ENCODE measurements at places on chromosomes 6 and 20. TPM values are rescaled to one million over a fixed set of nuclear protein-coding genes. Genes with fewer than 3 reads are reported as not detected.

DNA sequence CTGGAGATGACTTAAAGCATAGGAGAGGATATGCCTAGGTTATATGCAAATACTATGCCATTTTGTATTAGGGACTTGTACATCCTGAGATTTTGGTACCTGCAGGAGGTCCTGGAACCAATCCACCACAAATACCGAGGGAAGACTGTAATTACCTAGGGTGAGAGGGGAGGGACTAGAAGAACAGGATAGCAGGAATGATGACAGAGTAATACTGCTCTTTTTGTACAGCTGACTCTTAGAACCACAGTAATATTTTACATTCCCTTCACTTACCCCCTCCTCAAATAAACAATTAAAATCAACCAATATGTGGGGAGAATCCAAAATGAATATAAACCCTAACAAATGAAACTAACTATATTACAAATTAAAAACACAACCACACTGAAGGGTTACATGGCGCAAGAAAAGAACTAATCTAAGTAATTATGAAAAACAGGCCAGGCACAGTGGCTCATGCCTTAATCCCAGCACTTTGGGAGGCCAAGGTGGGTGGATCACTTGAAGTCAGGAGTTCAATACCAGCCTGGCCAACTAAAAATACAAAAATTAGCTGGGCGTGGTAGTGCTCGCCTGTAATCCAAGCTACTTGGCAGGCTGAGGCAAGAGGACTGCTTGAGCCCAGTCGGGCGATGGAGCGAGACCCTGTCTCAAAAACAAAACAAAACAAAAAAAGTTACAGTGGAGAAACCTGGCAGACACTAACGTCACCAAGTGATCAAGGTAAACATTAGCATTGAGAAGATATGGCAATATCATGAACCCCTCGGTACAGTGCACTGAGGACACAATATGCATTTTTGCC lies 37.1 kb downstream of the MAP1LC3A start:
- DNase-seq: no peak

GRCh38 chr6:83536034-83536646 lies 23.8 kb downstream of the PRSS35 start:
- DNase-seq: no peak

- DNase-seq: peak; percentile 27
Observed at GRCh38 chr6:69835414-69836179, 30.8 kb upstream of the COL19A1 start.

CD109 gene
- 0.89 TPM for total RNA-seq

DNA sequence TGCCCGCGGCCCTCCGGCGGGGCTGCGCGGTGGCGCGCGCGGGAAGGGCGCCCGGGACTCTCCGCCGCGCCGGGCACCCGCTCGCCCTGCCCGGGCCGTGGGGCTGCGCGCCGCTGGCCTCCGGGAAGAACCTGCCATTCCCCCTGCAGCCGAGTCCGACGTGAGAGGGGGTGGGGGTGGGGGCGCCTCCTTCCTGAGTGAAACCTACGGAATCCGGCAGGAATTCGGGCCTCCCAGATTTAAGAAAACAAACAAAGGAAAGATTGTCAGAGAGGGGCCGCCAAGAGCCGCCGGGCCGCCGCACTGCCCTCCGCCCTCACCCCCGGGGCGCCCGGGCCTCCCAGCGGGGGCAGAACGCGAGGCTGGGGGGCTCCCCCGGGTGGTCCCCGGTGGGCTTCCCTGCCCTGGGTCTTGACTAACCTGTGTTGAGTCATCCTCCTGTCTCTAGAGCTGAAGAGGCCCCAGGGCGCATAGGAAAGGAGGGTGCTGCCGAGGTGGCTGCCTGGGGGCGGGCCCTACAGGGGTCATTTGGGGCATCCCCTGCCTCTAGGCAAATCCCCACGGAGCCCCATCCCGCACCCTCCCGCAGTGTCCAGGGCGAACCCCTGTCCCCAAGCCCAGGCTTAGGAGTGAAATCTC lies 42.2 kb upstream of the FOXP4 start:
- DNase-seq: no peak

TSPO2 gene
- total RNA-seq: not detected

- DNase-seq: no peak
Observed at GRCh38 chr20:63664861-63665594, 6.9 kb downstream of the RTEL1 start.

- no peak for DNase-seq
Observed at GRCh38 chr6:88914180-88914579, 49.2 kb downstream of the RNGTT start.

TNXB gene
- 16.5 TPM for total RNA-seq

- no peak for DNase-seq
Observed at GRCh38 chr20:21190869-21191268, 65.0 kb downstream of the KIZ start.

SLC22A16 gene
- total RNA-seq: not detected

DNA sequence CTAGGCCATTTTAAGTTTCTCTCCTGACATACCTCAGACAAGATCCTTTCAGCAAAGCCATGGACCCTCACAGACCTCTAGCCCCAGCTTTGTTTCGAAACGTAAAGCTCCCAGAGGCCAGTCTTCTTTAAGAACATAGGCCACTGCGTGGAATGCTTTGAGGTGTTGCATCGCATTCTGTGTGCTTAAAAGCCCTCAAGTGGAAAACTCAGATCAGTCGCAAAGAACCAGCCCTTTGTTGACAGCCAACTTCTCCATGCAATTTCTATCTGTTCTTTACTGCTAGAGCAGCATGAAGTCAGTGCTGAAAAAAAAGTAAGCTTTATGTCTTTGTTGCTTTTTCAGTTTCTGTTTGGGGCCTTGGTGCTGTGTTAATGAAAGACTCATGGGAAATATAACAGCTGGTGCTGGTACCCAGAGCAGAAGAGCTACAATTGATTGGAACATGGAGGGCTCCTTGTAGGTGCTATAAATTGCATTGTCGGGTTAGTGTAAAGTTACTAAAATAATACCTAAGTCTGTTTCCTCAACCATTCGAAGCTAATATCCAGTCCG lies 142.6 kb downstream of the MAP3K7 start:
- DNase-seq: no peak

TPX2 gene
- total RNA-seq: 0.30 TPM

DNA sequence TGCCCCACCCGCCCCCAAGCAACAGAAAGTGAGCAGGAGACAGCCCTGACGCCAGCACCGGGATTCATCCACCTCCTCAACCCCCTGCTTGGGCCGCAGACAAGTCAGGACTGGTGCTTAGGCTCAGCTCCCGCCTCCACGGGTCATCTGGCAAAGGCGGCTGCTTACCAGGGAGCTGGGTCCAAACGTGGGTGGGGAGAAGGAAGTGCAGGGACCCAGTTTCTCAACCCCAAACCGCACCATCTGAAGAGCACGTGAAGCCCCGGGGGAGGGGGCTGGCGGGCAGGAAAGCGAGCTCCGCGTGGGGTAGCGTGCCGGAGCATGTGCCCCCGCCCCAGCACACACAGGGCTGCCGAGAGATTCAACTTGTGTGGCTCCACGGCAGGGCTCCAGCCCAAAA lies 87.2 kb downstream of the BMP7 start:
- no peak for DNase-seq

GRCh38 chr20:760751-761417 lies 7.4 kb downstream of the SLC52A3 start:
- DNase-seq: no peak

RAET1L gene
- total RNA-seq: not detected

DNA sequence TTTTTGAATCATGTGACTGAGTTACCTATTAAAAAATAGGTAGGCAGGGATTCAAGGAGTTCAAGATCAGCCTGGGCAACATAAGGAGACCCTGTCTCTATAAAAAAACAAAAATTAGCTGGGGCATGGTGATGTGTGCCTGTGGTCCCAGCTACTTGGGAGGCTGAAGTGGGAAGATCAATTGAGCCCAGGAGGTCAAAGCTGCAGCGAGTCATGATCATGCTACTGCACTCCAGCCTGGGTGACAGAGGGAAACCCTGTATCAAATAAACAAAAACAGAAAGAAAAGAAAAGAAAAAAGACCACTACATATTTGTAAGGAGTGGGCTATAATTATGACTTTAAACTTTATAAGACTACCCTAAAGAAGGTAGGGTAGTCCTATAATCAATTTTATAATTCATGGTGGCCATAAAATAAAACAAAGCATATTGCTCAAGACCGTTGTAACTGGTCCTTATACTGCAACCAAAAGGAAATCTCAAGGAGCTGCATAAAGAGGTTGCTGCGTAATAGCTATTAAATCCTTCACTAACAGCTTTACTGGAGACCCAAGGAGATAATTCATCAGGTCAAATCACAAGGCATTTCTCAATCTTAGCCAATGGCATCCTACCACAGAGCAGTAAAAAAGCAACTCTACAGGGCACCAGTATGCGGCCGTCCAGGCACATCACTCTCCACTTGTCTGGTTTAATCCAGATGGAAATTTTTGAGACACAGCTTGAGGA lies 13.5 kb downstream of the PIGU start:
- no peak for DNase-seq

GRCh38 chr6:170444811-170445211 lies 108.3 kb downstream of the PSMB1 start:
- DNase-seq: no peak

DNA sequence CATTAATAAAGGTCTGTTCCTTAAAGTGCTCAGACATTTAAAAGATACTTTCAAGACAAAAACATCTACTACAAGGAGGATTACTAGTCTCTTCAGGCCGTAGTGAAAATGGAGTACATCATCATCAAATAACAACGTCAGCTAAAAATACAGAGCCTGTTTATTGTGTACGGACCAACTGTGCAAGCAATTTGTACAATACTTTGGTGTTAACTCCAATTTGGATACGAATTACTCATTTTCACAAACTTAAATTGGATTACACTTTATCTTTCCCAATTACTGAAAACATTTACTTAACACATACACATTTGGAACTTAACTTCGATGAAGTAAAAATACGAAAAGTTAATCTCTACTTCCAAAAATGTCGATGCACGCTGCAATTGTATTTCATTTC lies 802 bp downstream of the CYP39A1 start:
- no peak for DNase-seq

SAMD5 gene
- not detected for total RNA-seq

DNA sequence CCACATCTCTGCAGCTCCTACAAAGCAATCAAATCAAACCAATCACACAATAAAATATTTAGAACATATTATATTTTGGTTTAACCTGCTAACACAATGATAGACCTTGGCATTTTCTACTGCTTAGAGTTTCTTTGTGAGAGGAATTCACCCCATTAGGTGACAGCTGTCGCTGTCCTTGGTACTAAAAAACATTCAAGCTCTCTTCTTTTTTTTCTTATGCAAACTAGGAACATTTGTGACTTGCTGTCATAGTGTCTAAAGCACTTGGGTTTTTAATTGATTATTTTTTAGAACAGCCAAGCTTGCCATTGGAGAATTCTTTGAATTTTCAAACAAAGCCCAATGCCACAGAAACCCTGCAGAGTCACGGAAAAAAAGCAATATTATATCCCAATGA lies 46.4 kb downstream of the CNR1 start:
- no peak for DNase-seq

GRCh38 chr20:24943196-24943595 lies 5.9 kb upstream of the CST7 start:
- DNase-seq: no peak

- DNase-seq: no peak
Observed at GRCh38 chr20:13422637-13423036, 201.6 kb downstream of the ISM1 start.

DPPA5 gene
- not detected for total RNA-seq

- DNase-seq: peak; percentile 37
Observed at GRCh38 chr6:110949679-110950285, 8.7 kb upstream of the GTF3C6 start.

DNA sequence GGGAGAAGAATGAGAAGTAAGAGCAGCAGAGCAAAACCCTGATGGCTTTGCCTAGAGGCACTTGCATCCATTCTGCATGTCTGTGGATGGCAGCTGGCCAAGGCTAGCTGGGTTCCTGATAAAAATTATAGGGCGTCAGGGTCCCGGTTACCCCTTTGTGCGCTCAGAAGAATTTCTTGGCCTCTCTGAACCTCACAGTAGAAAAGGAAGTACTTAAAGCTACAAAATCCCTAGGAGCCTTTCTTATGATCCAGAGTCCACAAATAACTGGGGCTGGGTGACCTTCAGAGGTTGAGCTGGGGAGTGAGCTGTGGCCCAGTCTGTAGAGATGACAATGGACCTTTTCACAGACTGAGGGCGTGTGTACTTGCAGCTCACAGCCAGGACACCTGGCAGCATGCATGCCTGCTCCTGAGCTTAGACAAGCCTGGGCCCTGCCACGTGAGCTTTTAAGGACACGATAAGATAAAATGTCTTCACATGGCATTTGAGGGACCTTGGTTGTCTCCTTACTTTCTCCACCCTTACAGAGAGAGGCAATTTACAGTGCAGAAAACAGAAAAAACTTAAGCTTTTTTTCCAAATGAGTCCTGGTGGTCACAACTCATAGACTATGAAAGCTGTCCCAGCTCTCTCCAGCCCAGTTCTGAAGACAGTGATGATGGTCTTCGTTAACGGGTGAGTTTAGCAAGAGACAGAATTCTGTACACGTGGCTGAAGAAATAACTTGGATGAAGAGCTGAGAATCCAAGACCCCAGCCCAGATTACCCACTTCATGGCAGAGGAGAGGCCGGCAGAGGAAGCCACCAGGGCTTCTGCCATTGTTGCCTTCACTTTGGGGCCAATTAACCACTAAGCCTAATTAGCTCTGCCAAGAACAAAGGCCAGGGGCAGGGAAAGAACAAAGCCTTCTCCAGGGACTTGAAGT lies 50.3 kb downstream of the FOXA2 start:
- no peak for DNase-seq

DEFB112 gene
- not detected for total RNA-seq

TGM2 gene
- total RNA-seq: 0.50 TPM

DNA sequence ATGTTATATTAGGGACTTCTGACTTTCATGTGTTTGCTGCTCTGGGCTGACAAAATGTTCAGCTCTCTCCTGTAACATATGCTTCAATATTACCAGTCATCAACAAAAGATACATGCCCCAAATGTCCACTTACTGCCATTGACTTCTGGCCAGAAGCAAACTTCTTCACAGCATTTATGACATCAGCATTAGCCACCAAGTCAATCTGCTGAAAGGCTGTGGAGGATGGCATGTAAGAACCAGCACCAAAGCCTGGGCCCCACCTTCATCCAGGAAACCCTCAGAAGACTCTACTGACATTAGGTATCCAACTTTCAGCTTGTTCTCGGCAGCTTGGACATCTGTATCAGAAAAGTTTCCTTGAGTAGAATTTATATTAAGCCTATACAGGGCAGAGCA lies 595.5 kb downstream of the COL12A1 start:
- no peak for DNase-seq
